ENCODE measurements at places on chromosomes 7 and 10.

DNA sequence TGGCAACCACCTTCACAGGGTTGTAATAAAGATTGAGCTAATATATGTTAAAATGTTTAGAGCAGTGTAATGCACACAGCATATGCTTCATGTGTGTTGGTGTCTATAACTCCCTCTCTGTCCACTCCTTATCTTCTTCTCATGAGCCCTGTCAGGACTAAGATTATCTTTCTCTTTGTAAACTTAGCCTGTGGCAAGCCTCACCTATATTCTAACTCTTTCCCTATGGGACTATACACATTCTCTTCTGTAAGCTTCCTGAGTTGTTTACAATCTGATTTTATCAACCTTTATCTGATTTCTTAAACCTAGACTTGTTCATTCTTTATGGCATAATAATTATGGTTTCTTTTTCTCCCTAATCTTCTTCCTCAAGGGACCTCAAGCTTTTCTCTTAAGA is 2.4 kb upstream of the PIP start:
- DNase-seq, result no peak

DNA sequence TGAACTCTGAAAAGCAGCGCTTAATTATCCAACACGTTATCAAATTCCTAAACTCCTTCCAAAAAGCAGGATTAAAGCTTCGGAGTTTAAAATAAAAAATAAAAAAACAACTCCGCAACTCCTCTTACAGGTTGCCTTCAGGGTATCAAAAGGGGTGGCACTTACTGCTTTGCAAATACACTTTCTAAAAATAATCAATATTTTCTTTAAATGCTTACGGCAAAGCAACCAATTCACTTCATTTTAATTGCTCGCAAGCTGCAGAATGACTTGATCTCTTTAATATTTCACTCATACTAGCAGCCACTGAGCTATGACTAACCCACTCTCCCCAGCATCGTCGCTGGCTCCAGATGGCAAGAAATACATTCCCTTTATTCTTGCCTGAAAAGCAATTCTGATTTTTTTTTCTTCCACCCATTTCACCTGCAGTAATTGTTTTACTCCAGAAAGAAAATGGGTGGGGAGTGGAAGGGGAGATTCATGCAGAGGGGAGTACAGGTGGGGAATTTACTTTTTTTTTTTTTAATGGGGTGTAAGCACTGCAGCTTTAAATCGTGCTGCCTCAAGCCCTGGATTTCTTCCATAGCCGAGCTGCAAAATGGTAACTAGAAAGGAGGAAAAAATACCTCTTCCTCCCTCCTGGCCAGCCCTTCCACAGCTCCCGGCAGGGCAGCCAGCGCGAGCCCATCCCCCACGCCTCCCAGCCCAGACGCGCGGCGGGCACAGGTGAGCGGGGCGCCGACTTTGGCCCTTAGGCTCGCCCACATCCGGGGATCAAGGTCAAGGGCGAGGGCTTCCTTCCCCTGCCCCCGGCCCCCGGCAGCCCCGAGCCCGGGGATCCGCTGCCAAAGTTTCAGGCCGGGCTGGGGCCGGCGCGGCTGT is 54.2 kb upstream of the FHIP2A start:
- DNase-seq, result no peak

DNA sequence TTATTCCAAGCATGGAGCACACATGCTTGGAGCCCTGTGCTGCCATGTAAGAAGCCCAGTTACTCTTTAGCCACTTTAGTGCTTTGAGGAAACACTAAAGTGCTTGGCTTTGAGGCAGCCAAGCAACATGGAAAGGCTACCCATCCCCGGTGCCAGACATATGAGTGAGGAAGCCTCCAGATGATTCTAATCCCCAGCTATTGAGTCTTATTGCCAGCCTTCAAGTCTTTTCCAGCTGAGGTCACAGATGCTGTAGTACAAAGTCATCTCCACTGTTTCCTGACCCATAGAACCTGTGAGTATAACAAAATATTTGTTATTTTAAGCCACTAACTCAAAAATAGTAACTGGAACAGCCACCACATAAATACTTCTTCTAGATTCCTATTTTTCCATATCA is 91.4 kb upstream of the CYP26C1 start:
- no peak for DNase-seq

- DNase-seq, result no peak
Observed at GRCh38 chr10:73888514-73888913, 14.2 kb upstream of the CAMK2G start.

Data from stimulated activated CD8-positive, alpha-beta memory T cell treated with anti-CD3 and anti-CD28 coated beads, Interleukin-4, amount 100 ng/mL, for 4 hours (primary cell).